ENCODE measurements at places on chromosomes 5 and 9. TPM values are rescaled to one million over a fixed set of nuclear protein-coding genes. Genes with fewer than 3 reads are reported as not detected.

- H3K27ac ChIP-seq = no peak overlapping the region
- H3K4me1 ChIP-seq = peaks cover 1% of the 10 kb centered on the region
- H3K4me3 ChIP-seq = no peak overlapping the region
- peak; percentile 40 for DNase-seq
- H3K36me3 ChIP-seq = no peaks in the 10 kb centered on the region
These were observed 5.8 kb upstream of the SNAPC3 start for GRCh38 chr9:15416880-15417279.

The PCDHGC4 gene
- not detected for total RNA-seq

GRCh38 chr9:109812331-109812730 is 32.3 kb downstream of the PALM2AKAP2 start:
- no peak overlapping the region for H3K27ac ChIP-seq
- H3K4me3 ChIP-seq = no peak overlapping the region
- DNase-seq = no peak
- H3K27me3 ChIP-seq = no peaks in the 10 kb centered on the region

DNA sequence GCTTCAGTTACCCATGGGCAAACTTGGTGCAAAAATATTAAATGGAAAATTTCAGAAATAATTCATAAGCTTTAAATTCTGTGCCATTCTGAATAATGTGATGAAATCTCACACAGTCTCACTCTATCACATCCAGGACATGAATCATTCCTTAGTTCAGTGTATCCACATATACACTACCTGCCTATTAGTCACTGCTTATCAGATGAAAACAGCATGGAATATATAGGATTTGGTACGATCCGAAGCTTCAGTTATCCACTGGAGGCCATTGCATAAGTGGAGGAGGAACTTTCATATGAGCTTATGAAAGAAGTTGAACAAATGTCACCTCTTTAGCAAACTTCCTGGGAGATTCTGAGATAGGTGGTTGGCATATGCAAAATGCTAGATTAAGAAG is 64.2 kb downstream of the GAPVD1 start:
- no peaks in the 10 kb centered on the region for H3K4me1 ChIP-seq
- no peaks in the 10 kb centered on the region for H3K27me3 ChIP-seq
- no peak overlapping the region for H3K27ac ChIP-seq
- no peak overlapping the region for H3K4me3 ChIP-seq
- DNase-seq = no peak
- peaks cover 16% of the 10 kb centered on the region for H3K36me3 ChIP-seq

The SKP1 gene
- 234 TPM for total RNA-seq

GRCh38 chr5:33964132-33964700 is 20.3 kb downstream of the SLC45A2 start:
- DNase-seq = no peak
- H3K4me1 ChIP-seq = no peaks in the 10 kb centered on the region
- no peak overlapping the region for H3K27ac ChIP-seq
- H3K27me3 ChIP-seq = no peaks in the 10 kb centered on the region
- H3K36me3 ChIP-seq = no peaks in the 10 kb centered on the region

DNA sequence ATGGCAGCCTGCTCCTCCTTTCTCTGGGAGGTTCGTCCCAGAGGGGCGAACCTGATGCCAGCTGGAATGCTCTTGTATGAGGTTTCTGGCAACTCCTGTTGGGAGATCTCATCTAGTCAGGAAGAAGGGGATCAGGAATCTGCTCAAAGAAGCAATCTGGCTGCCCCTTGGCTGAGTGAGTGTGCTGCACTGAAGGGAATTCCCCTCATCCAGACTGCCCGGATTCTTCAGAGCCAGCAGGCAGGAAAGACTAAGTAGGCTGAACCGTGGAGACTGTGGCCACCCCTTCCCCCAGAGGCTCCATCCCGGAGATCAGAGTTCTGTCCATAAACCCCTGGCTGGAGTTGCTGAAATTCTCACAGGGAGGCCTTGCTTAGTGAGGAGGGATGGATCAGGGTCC is 476.0 kb downstream of the CSNK1G3 start:
- no peaks in the 10 kb centered on the region for H3K36me3 ChIP-seq
- no peak for DNase-seq
- no peak overlapping the region for H3K4me3 ChIP-seq
- H3K27me3 ChIP-seq = no peaks in the 10 kb centered on the region

DNA sequence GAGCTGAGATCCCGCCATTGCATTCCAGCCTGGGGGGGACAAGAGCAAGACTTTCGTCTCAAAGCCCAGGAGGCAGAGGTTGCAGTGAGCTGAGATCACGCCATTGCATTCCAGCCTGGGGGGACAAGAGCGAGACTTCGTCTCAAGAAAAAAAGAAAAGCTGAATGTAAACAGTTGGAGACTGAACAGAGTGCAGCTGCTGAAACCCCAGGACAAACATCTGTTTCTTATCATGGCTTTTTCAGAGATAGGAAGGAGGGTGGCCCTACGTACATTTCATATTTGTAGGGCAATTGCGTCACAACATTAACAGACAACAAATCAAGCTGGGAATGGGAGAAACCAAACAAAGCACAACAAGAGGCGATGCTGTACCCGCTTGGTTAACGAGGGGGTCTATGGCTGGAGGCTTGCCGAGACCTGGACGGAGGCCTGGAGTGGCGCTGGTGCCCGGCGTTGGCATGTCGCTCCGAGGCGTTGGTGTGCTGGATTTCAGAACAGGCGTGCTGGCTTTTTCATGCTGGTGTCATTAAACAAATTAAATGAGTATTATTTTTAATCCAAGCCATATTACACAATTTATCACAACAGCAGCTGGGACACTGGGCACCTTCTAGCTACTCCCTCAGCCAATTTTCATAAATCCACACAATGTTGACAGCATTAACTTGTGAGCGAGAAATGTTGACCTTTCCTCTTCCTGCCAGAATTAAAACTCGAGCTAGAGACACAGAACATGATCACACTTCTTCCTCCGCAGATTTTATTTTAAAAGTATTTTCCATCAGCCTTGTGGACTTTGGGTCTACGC is 76.1 kb downstream of the TLE1 start:
- no peaks in the 10 kb centered on the region for H3K36me3 ChIP-seq
- no peak overlapping the region for H3K4me3 ChIP-seq
- no peak for DNase-seq
- H3K4me1 ChIP-seq = no peaks in the 10 kb centered on the region
- no peak overlapping the region for H3K27ac ChIP-seq
- H3K27me3 ChIP-seq = no peaks in the 10 kb centered on the region

The UGCG gene
- total RNA-seq = 29.7 TPM

The ACOT12 gene
- 0.41 TPM for total RNA-seq

DNA sequence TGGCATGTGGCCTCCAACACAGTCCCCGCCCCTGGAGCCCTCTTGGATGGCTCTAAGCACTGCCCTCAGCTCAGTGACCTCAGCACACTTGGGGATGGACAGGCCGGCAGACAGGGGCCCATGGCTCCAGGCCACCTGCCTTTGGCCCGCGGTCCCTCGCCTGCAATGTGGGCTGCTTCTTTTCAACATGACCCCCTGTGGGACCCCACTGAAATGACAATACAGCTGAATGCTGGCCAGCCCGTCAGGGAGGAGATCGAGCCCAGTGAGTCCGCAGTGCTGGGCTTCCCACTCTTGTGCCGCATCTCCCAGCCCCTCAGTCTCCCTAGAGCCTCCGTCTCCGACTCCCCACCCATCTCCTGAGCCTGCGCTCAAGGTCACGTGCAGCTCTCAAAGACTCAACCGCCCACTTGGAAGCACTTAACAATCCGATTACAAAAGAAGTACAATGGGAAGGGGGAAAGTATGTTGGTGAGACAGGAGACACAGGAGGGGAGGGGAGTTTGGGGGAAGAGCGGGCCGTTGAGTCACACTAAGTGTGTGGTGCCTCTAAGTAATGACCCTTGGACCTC is 238.9 kb downstream of the HSPA4 start:
- H3K4me3 ChIP-seq = no peak overlapping the region
- no peaks in the 10 kb centered on the region for H3K27me3 ChIP-seq
- no peaks in the 10 kb centered on the region for H3K36me3 ChIP-seq
- no peaks in the 10 kb centered on the region for H3K4me1 ChIP-seq

DNA sequence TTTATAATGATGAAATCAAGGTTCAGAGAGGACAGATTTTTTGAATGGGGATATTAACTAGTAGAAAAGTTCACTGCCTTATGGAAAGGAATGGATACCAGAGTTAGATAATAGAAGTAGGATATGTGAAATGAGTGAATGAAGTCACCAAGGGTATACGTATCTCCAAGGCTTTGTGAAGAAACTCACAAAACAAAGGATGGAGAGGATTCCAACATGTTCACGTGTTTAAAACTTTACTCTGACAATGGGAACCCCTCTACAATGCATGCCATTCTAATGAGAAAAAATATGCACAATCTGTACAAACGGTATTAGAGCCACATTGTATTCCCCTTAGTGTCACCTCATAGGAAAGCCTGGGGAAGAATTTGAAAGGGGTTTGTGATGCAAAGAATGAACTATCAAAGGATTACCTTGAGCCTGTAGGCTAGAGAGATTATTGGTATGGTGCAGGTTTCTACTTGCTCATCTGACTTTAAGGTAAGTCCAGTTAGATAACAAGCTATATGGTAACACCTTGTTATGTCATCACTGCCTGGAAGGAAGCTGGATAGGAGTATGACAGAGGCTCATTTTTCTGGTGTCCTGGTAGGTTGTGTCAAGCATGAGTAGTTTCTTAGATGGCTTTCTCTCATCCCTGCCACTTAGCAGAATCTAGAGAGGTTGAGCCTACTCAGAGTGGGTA is 250.3 kb upstream of the SEMA6A start:
- H3K36me3 ChIP-seq = no peaks in the 10 kb centered on the region
- DNase-seq = no peak
- H3K27me3 ChIP-seq = no peaks in the 10 kb centered on the region
- H3K4me3 ChIP-seq = no peak overlapping the region
- no peak overlapping the region for H3K27ac ChIP-seq

The IL7R gene
- 2,390 TPM for total RNA-seq

GRCh38 chr5:135456238-135457099 is 4.3 kb upstream of the TIFAB start:
- peaks cover 4% of the 10 kb centered on the region for H3K27me3 ChIP-seq
- no peak overlapping the region for H3K4me3 ChIP-seq
- H3K27ac ChIP-seq = no peak overlapping the region

The ZBED3 gene
- total RNA-seq = 1.4 TPM

The MVB12B gene
- 6.5 TPM for total RNA-seq

- no peak overlapping the region for H3K27ac ChIP-seq
- no peak overlapping the region for H3K4me3 ChIP-seq
- H3K27me3 ChIP-seq = no peaks in the 10 kb centered on the region
These were observed 5.4 kb upstream of the GLT6D1 start for GRCh38 chr9:135644631-135645218.

The DCAF12 gene
- 29.7 TPM for total RNA-seq

DNA sequence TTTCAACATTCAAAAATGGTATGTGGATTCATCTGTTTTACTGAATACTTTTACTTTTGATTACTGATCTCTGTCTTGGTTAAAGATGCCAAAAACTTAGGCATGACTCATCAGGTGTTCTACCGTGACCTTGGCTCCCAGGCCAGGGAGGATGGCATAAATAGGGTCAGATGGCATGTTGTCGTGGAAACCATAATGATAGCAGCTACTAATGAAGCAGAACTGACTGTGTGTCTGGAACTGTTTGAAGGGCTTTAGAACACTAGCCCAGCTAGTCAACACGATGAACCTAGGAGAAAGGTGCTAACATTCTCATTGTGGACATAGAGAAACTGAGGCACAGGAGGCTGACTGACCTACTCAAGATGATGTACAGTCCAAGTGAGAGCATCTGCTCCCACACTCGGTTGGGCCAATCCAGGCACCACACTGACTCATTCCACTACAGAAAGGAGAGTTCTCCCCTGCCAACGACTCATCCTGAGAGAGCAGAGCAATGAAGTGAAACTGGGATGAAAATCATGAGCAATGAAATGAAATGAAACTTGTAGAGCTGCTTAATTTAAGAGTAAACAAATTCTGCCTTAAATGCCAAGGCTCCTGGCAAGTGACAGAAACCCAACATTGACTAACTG is 116.0 kb downstream of the TENT4A start:
- DNase-seq = peak; percentile 8
- no peak overlapping the region for H3K27ac ChIP-seq
- no peaks in the 10 kb centered on the region for H3K27me3 ChIP-seq
- H3K4me3 ChIP-seq = peak overlapping the region; percentile 48
- H3K36me3 ChIP-seq = no peaks in the 10 kb centered on the region

The TSC1 gene
- total RNA-seq = 76.5 TPM

The SHOC1 gene
- not detected for total RNA-seq

GRCh38 chr5:174724484-174725260 is at the start of gene MSX2:
Gene MSX2, plus strand, starts transcription at chr5:174724582. Its CDS starts 78 bp downstream, at chr5:174724660.
- H3K27me3 ChIP-seq = peaks cover 43% of the 10 kb centered on the region
- peaks cover 12% of the 10 kb centered on the region for H3K4me1 ChIP-seq
- H3K36me3 ChIP-seq = no peaks in the 10 kb centered on the region
- DNase-seq = peak; percentile 6
- H3K4me3 ChIP-seq = no peak within 1 kb of the TSS

GRCh38 chr5:54766748-54767147 is 218.6 kb downstream of the ESM1 start:
- DNase-seq = no peak
- no peaks in the 10 kb centered on the region for H3K27me3 ChIP-seq
- no peak overlapping the region for H3K27ac ChIP-seq
- no peaks in the 10 kb centered on the region for H3K36me3 ChIP-seq

The ZNF366 gene
- 0.29 TPM for total RNA-seq

DNA sequence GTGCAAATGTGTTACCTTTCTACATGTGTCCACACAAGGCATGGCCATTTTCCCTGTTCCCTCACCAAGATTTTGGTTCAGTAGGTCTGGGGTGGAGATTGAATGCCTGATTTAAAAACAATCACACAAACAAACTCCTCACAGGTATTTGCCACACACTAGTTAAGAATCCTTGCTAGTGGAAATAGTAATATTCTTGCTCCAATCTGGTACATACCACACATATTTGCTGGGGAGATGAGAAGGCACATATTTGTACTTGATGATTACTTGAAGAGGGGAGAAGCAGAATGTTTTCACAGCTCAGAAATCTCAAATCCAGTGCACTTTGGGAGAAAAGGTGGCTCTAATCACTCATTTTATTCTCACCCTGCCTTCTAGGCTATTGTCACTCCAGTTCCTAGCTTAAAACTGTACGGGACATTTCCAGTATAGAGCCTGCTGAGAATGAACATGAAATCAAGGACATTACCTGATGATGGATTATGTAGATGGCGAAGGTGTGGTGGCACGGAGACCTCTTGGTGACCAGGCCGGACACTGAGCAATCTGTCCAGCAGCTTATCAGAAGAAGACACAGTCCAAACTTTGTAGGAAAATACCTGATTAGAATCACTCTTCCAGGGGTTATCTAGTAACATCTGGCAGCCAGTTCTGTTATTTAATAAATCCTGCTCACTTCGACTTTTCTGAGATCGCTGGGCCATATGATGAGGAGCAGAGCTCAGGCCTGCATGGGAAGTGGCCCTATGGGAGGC is 116.1 kb upstream of the IL6ST start:
- no peak overlapping the region for H3K27ac ChIP-seq
- no peaks in the 10 kb centered on the region for H3K36me3 ChIP-seq
- no peak for DNase-seq
- H3K27me3 ChIP-seq = no peaks in the 10 kb centered on the region
- peaks cover 8% of the 10 kb centered on the region for H3K4me1 ChIP-seq

All from CD4-positive, alpha-beta memory T cell (primary cell).